ENCODE measurements at places on chromosomes 16 and 17. TPM values are rescaled to one million over a fixed set of nuclear protein-coding genes. Genes with fewer than 3 reads are reported as not detected.

FBXW10 gene
- total RNA-seq: not detected

KRT32 gene
- total RNA-seq: not detected

XAF1 gene
- 13.3 TPM for total RNA-seq

MEAK7 gene
- 26.9 TPM for total RNA-seq

CIBAR2 gene
- total RNA-seq: not detected
